ENCODE measurements at places on chromosomes 16 and 17. TPM values are rescaled to one million over a fixed set of nuclear protein-coding genes. Genes with fewer than 3 reads are reported as not detected.

The RCVRN gene
- 0.90 TPM for total RNA-seq

The TBC1D24 gene
- 11.2 TPM for total RNA-seq

The CYLD gene
- 61.3 TPM for total RNA-seq

The PRSS21 gene
- not detected for total RNA-seq

The PKMYT1 gene
- total RNA-seq = 2.5 TPM

Measured in urinary bladder (tissue), 4 donors.